H9 (cell line): ENCODE measurements at places on chromosomes 5 and 9. TPM values are rescaled to one million over a fixed set of nuclear protein-coding genes. Genes with fewer than 3 reads are reported as not detected.

The FCHO2 gene
- total RNA-seq, result 5.8 and 7.1 TPM in 2 replicates

GRCh38 chr5:53041740-53042139 lies 52.6 kb downstream of the ITGA2 start:
- DNase-seq, result no peak
- no peaks in the 10 kb centered on the region for H3K36me3 ChIP-seq
- H3K4me3 ChIP-seq, result no peak overlapping the region
- no peaks in the 10 kb centered on the region for H3K4me1 ChIP-seq
- H3K27me3 ChIP-seq, result no peaks in the 10 kb centered on the region

- H3K27me3 ChIP-seq, result no peaks in the 10 kb centered on the region
- peak overlapping the region; percentile 14 for H3K27ac ChIP-seq
- no peak overlapping the region for H3K4me3 ChIP-seq
- peaks cover 8% of the 10 kb centered on the region; the same call in 1 of the 2 replicates for H3K4me1 ChIP-seq
- no peak for DNase-seq
These were observed 35.3 kb upstream of the PLPP1 start for GRCh38 chr5:55570026-55570425.

GRCh38 chr5:60512117-60512516 lies 187.8 kb downstream of the DEPDC1B start:
- no peaks in the 10 kb centered on the region for H3K36me3 ChIP-seq
- no peaks in the 10 kb centered on the region for H3K4me1 ChIP-seq
- no peak overlapping the region for H3K4me3 ChIP-seq

DNA sequence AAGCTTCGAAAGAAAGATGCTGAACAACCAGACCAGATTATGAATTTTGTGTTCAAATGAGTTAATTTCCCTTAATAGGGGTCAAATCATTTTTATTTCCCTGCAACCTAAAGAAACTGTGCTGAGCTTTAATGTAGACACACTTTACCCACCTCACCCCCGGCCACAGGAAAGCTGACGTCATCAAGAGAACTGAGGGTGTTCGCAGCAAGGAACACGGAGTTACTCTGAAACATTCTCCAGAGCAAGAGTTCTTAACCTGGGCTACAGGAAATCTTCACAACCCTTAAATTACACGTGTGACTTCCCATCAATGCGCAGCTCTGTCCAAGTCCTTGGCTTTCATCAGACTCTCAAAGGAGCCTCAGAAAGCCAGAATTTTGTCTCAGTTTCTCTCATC lies 116.3 kb downstream of the COL23A1 start:
- DNase-seq, result no peak
- H3K36me3 ChIP-seq, result peaks cover 14% of the 10 kb centered on the region
- no peaks in the 10 kb centered on the region for H3K4me1 ChIP-seq
- no peak overlapping the region for H3K4me3 ChIP-seq

The SIT1 gene
- 1.3 and 1.6 TPM in 2 replicates for total RNA-seq

DNA sequence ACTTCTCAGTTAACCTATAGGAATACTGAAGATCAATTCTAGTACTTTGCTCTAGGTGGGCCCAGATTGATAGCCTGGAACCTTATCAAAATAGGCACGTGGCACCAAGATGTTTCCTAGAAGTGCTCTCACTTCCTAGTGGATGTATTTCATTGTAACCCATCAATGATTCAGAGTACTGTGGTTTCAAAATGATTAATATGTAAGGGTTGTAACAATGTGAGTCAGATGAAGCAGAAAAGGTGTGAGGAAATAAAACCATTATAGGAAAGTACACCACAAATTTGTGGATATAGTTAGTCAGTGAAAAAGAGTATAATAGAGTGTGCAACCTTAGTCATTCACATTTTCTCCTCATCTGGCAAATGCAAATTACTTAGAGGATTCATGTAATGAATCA lies 177.3 kb upstream of the FST start:
- H3K4me1 ChIP-seq, result no peaks in the 10 kb centered on the region
- no peak overlapping the region for H3K4me3 ChIP-seq
- H3K27ac ChIP-seq, result no peak overlapping the region
- H3K36me3 ChIP-seq, result no peaks in the 10 kb centered on the region
- no peak for DNase-seq

GRCh38 chr5:119655061-119655460 lies 25.7 kb downstream of the FAM170A start:
- H3K4me3 ChIP-seq, result no peak overlapping the region
- DNase-seq, result no peak
- H3K27me3 ChIP-seq, result no peaks in the 10 kb centered on the region
- H3K36me3 ChIP-seq, result no peaks in the 10 kb centered on the region

GRCh38 chr5:51389288-51389576 lies 6.0 kb downstream of the ISL1 start:
- H3K4me1 ChIP-seq, result peaks cover 5% of the 10 kb centered on the region; the same call in 1 of the 2 replicates
- no peaks in the 10 kb centered on the region for H3K36me3 ChIP-seq
- DNase-seq, result peak; percentile 46
- no peak overlapping the region for H3K27ac ChIP-seq

DNA sequence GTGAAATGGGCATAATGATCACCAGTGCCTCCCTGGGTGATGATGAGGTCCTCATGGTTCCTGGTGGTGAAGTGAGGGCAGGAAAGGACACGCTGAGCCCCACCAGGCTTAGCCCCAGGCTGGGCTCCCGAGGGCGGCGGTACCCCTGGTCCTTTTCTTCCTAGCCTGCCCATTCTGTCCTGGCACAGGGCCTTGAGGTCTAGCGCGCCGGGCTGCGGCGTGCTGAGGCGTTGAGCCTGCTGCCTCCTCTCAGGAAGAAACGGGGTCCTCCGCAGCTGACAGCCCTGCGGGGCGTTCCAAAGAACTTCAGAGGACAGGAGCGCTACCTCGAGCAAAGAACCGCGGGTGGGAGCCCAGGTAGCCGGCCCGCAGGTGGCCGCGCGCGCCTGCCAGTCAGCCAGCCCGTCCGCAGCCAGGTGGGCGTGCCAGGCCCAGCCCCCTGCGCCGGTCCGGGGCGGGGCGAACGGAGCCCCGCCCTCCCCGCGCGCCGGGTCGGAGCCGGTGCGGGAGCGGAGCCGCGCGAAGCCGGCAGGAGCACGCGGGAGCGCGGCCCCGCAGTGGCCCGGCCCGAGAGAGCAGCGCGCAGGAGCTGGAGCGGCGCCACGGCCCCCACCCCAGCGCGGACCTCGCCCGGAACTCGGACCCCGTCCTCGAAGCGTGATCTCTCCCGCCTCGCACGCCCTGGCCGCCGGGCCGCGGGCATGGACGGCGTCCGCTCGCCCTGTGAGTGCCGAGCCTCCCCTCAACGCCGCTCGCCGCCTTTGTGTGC lies at the start of gene WNK2:
TSS of gene WNK2 (plus strand) at position 477 of the 769 bp plus-strand sequence. CDS start 791 bp downstream, outside the sequence.
- no peaks in the 10 kb centered on the region for H3K4me1 ChIP-seq
- no peak within 1 kb of the TSS for H3K27ac ChIP-seq
- peaks cover 4% of the 10 kb centered on the region; the same call in 1 of the 2 replicates for H3K27me3 ChIP-seq
- H3K4me3 ChIP-seq, result peak within 1 kb of the TSS; percentile 65

GRCh38 chr5:138408023-138408422 lies 30.8 kb upstream of the REEP2 start:
- H3K4me1 ChIP-seq, result no peaks in the 10 kb centered on the region
- DNase-seq, result no peak
- H3K4me3 ChIP-seq, result no peak overlapping the region
- H3K27ac ChIP-seq, result no peak overlapping the region
- no peaks in the 10 kb centered on the region for H3K27me3 ChIP-seq
- H3K36me3 ChIP-seq, result peaks cover 66% of the 10 kb centered on the region

DNA sequence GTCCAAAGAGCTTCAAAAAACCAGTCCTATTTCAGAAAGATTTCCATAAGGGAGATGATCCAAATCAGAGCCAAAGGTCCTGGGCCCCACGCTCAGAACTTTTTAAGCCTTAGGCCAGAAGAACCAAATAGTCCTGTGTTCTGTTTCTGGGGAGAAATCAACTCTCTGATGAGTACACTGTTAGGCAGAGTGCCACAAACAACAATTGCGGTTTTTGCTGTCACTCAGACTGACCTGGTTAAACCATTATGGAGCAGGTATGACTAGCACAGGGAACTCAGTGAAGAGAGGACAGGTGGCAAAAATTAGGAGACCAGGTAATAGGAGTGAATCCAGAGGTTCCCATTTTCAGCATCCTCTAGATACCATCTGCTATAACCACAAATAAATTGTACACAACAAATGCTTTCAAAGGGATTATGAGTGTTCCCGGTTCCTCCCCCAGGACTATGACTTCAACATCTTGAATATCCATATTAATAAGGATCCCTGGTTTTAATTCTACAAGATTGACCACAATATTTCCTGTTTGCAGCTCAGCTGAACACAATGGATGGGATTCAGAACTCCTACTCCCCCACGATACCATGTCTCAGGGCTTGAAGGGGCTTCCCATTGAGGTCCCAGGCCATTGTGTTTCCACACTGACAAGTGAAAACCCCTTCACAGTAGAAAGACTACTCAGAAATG lies 52.1 kb upstream of the FREM1 start:
- no peak for DNase-seq
- H3K27me3 ChIP-seq, result no peaks in the 10 kb centered on the region
- no peaks in the 10 kb centered on the region for H3K4me1 ChIP-seq
- H3K36me3 ChIP-seq, result no peaks in the 10 kb centered on the region
- H3K4me3 ChIP-seq, result no peak overlapping the region
- no peak overlapping the region for H3K27ac ChIP-seq

DNA sequence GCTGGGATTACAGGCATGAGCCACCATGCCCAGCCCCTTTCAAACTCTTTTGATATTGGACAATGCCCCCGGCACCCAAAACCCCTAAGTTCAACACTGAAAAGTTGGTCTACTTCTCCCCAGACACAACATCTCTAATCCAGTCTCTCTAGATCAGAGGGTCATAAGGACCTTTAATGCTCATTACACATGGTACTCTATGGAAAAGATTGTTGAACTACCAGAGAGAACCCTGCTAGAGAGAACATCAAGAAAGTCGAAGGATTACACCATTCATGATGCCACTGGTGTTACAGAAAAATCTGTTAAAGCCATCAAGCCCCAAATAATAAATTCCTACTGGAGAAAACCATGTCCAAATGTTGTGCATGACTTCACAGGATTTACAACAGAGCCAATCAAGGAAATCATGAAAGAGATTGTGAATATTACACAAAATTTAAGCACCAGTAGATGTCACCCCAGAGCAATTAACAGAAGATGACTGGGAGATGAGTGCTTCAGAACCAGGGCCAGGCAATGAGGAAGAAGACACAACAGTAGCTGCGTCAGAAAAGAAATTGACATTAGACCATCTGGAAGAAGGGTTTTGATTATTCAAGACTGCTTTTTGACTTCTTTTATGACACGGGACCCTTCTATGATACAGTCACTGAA lies 28.3 kb upstream of the NIPAL4 start:
- H3K4me3 ChIP-seq, result no peak overlapping the region
- H3K4me1 ChIP-seq, result no peaks in the 10 kb centered on the region
- H3K27ac ChIP-seq, result no peak overlapping the region
- DNase-seq, result no peak
- H3K36me3 ChIP-seq, result no peaks in the 10 kb centered on the region

The ARHGEF28 gene
- 0.24 and 0.57 TPM in 2 replicates for total RNA-seq

DNA sequence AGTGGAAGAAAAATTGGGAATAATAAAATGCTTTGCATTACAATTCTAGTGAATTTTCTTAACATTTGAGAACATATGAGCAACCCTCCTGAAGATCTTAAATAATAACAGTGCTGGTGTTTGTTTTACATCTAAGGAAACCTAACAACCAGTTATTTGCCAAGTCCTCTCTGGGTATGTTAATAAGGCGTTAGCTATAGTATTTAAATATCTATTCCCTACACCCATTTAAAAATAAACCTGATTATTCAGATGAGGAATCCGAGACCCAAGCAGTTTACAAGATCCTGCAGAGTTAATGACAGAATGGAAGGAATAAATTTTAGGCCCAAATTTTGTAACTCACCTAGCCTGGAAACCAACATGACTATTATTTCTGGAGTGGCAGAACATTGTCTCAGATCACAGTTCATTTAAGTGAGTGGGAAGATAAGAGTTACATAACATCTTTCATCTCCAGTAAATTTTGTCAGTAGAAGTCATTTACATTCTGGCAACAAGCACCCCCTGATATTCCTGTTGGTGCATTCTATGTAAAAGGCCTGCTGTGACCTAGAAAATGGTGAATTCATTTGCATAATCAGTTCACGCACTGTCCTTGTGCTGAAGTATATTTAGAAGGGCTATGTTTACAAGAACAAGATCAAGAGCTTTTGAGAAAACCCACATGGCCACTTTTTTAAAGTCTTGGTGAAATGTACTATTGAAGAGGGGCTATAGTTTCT lies 148.2 kb downstream of the COX7C start:
- peaks cover 22% of the 10 kb centered on the region for H3K36me3 ChIP-seq
- no peak overlapping the region for H3K27ac ChIP-seq
- no peaks in the 10 kb centered on the region for H3K4me1 ChIP-seq

GRCh38 chr5:175813943-175814630 lies 57.3 kb upstream of the CPLX2 start:
- H3K4me1 ChIP-seq, result no peaks in the 10 kb centered on the region; the same call in 1 of the 2 replicates
- no peak for DNase-seq
- H3K27ac ChIP-seq, result no peak overlapping the region
- no peaks in the 10 kb centered on the region for H3K36me3 ChIP-seq
- no peak overlapping the region for H3K4me3 ChIP-seq

DNA sequence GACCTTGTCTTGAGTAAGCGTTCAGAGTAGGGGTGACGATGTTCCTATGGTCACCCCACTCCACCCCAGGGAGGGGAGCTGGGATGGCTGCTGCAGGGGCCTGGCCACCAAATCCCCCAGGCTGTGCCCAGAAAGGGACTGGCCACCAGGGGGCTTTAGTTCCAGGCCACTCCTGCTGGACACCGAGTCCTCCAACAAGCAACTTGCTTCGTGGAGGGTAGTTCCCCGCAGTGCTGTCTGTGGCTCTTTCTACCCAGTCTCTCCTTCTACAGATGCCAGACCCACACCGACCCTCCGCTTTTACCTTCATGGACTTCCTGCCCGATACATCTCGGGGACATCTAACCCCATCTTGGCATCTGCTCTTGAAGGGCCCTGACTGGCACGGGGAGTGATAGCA lies 35.7 kb upstream of the GABRP start:
- H3K27ac ChIP-seq, result no peak overlapping the region
- H3K36me3 ChIP-seq, result no peaks in the 10 kb centered on the region
- peak; percentile 74 for DNase-seq
- no peak overlapping the region for H3K4me3 ChIP-seq
- peaks cover 6% of the 10 kb centered on the region; the same call in 1 of the 2 replicates for H3K4me1 ChIP-seq
